ENCODE measurements at places on chromosomes 4 and X.
A peak's percentile ranks its signal among the peaks of the same experiment; 100 is the strongest.

DNA sequence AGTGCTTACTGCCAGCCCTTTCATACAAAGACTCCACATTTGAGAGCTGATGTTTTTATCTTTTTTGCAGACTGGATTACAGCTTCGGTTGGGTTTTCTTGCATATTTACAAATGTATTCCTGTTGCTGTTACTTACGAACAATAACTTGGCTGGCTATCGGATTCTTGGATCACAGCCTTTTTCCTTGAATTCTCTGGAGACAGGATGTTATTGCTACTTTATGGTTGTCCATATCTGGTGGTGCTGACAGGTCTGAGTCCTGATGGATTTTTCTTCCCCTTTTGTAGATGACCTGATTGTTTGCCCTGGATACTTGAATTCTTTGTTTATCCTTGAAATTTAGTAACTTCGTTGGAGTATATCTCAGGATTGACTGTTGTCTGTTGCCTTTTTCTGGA is 77.7 kb downstream of the PDK3 start:
- DNase-seq, result no peak

GRCh38 chr4:154489558-154490233 is 1.9 kb downstream of the DCHS2 start:
- no peak for DNase-seq

DNA sequence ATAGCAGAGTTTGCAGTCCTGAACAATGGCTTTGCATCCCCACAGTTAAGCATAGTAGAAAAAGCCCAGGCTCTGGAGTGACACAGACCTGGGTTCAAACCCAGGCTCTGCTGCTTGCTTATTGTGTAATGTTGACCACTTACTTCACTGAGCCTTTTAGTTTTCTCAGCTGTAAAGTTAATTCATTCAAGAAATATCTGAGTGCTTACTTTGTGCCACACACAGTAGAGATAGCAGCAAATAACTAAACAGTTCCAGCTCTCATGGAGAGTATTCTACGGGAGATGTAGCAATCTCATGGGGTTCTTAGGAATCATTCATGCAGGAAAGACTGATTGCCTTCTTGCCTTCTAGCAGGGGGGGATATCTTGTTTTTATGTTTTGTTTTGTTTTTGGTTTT is 63.2 kb downstream of the SLC9A6 start:
- DNase-seq, result no peak

GRCh38 chr4:110142461-110142860 is 56.0 kb downstream of the ELOVL6 start:
- DNase-seq, result no peak

DNA sequence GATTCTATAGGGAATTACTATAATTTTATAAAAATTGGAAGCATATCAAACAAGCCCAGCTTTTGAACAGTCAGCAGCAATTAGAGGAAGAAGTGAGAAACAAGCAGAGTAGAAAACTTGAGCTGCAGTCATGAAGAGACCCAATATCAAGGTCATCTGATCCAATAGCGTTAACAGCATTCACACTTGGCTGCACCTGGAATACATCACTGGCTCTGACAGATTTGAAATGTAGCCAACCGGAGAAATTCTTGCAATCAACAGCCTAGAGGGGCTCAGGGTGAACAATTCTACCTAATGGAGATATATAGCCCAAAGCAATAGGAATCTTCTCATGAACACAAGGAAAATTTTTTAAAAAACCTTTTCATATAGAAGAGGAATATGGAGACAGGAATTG is 13.6 kb downstream of the DDX53 start:
- no peak for DNase-seq

GRCh38 chr4:140926672-140927071 is 170.5 kb upstream of the TBC1D9 start:
- DNase-seq, result no peak

DNA sequence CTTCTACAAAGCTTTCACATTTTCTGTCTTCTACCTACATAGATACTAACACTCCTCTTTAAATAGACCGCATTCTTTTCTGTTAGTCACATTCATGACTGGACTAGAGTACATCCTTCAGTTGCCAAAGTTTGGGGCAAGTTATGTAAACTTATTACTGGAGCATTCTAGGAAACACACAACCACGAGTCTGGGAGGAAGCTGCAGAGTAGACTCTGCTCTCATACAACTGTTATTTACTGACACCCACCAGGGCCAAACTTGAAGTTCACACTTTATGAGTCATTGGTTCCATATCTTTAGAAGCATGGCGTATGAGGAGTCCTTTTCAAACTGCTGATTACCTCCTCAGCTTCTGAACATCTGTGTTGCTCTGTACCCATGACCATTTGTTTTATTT is 87.0 kb downstream of the RNF150 start:
- DNase-seq, result peak; percentile 82

Data from inflammatory macrophage treated with lipopolysaccharide for 1 hour (primary cell).